ENCODE measurements at places on chromosomes 1 and 21.

DNA sequence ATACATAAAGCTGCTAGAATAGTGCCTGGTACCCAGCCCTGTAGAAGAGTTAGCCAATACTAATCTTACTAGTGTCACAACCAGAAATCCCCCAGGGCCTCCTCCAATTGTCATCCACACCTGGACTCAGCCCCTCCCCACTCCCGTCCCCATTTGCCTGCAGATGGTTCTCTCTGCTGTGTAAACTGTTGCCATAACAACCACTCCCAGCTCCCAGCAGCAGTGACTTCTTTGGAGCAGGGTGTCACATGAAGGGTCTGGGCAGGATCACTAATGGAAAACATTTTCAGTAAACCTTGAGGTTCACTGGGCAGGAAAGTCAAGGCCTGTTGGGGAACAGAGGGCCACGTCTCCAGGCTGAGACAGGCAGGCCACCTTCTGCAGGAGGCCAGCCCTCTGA lies 126.0 kb upstream of the IPO9 start:
- DNase-seq = no peak

- DNase-seq = no peak
Measured at GRCh38 chr1:234531151-234531635, 52.2 kb upstream of the TARBP1 start.

DNA sequence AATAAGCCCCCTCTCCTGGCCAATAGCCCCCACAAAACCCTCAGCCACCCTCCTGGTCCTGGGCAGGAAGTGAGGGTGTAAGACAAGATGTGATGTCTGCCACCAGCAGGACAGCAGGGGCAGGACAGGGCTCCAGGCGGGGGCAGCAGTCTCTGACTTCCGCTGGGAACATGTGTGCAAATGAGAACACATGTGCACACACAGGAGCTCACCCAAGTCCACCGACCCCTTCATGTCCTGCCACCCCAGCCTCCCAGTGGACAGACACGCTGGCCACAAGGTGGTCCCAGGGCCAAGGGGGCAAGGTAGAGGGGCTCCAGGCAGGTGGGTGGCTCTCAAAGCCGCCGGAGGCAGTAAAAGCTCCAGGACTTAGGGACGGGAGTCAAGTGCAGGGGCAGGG lies 60.1 kb downstream of the KCNAB2 start:
- DNase-seq = no peak

DNA sequence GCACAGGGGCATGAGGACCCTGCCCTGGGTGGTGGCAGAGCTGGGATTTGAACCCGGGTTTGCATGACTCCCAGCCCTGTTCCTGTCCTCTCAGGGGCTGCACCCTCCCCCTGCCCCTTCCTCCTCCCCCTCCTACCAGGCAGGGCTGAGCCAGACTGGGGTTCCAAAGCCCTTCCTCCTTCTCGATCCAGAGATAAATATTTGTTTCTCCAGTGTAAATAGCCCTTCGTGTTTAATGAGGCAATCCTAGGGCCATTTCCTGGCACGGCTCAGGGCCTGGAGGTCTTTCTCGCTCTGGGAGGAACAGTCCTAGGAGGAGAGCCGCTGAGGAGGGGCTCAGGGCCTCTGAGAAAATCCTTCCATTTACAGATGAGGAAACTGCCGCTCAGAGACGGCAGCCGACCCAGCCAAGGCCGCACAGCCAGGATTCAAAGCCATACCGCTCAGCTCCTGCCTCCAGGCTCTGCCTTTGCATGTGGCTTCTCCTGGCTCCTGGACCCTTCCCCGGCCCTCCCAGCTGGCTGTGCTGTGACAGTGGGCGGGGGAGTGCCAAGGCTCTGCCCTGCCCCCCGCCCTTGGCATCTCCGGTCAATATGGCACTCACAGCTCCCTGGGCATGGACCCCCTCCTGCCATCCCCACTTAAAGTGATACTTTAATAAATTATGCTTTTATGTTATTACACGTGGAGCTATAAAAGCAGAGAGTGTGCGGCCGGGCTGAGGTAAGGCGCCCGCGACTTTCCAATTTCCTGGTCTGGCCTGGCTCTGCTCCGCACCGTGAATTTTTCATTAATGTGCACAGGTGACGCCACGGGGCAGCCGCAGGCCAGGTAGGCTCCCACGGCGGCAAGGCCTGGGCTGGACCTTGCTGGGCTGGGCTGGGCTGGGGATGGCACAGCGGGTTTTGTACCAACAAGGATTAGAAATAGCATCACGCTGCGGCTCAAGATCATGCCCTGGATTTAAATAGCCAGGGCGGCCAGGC lies 114.7 kb upstream of the WNT4 start:
- DNase-seq = no peak

DNA sequence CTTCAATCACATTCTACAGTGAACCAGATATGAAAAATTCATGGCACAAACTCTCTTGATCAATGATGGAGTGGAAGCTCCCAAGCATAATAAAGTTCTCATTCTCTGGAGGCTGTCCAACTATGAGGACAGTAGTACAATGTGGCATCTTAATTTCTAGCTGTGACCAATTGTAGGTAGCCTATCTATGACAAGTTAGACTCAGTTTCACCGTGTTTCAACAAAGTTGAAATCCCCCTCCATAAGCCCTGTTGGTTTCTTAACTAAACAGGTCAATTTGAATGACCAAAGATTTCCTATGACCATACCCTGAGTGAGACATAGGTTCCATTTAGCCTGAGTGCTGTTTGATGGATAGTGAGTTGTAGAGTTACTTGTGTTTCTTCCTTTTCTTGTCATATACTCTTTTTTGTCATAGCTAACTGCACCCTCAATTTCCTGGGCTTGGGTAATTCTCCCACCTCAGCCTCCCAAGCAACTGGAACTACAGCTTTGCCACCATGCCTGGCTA lies 11.8 kb downstream of the PATJ start:
- DNase-seq = no peak

GRCh38 chr1:41622859-41623732 lies 138.6 kb upstream of the EDN2 start:
- DNase-seq = no peak

GRCh38 chr21:36428761-36429432 lies 43.7 kb downstream of the CHAF1B start:
- no peak for DNase-seq

DNA sequence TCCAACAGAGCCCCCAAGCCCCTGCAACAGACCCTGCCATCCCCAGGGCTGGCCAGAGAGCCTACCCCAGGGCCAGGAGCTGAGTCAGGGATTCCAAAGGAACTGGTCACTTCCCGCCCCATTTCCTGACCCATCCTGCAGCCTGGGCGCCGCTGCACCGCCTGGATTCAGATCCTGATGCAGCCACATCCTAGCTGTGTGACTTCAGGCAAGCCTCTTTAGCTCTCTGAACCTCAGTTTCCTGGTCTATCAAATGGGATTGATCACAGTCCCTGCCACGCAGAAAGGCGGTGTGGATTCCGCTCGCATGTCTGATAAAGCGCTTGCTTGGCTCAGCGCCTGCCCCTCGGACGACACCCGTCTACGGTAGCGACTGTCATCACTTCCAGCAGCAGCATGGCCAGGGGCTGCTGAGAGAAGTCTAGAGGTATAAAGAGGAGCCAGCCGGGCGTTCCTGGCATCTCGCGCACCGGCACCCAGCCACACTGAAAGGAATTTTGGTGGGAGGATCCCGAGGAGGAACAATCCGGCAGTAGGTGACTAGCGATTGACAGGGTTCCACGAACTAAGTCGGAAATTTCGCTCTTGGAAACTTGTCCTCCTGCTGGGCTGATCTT lies 10.1 kb downstream of the EPHA2 start:
- no peak for DNase-seq

GRCh38 chr1:186152227-186152619 lies 222.8 kb downstream of the TPR start:
- DNase-seq = no peak

DNA sequence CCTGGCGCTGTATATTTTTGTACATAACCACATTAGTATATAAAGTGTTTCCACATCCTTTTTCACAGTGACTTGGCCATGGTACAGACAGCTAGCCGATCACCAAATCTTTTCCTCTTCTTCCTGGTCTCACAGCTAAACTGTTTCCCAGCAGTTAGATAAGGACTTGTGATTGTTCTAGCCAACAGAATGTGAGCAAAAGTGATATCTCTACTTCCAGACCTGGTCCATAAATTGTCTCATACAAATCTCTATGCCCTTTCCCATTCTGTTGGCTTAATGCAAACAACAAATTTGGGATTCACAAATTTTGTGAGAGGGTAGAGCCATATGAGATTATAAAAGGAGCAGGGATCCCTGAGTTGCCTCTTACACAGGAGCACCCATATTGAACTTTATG lies 19.5 kb downstream of the PAFAH2 start:
- DNase-seq = no peak

DNA sequence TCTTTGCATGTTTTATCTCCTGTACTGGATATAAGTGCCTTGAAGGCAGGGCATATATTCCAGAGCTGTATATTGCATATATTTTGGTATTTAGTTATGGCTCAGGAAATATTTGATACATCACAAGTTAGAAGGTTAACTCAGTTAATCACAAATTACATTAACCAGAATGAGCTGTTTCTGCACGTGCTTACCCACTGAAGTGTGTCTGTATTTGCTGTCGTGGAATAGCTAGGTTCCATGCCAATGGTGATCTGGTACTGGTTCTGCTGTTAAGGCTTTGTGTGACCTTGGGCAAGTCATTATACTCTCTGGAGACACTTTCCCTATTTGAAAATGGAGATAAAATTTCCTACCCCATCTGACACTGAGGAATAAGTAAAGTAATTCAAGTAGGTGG lies 50.7 kb downstream of the OSBPL9 start:
- DNase-seq = no peak

- peak; percentile 47 for DNase-seq
Measured at GRCh38 chr1:1173793-1174415, at the start of gene TTLL10. Gene TTLL10 (plus strand): TSS chr1:1173880. CDS start chr1:1179216, 5,336 bp downstream.

DNA sequence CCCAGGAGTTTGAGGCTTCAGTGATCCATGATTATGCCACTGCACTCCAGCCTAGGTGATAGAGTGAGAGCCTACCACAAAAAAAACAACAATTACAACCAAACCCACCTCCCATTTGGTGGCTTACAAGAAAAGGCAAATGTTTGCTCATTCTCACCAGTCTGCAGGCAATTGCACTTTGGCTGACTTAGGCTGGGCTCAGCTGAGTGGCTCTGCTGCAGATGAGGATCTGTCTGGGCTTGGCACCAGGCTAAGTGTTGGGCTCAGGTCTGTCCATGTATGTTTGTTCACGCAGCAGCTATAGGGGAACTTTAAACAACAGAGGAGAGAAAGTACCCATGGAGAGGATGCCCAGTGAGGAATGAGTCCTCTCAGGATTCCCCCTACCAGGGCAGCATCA lies 28.0 kb upstream of the COA6 start:
- DNase-seq = no peak

- DNase-seq = no peak
Measured at GRCh38 chr1:17569200-17570139, 30.0 kb downstream of the ARHGEF10L start.

GRCh38 chr1:55697997-55698535 lies 482.9 kb upstream of the USP24 start:
- no peak for DNase-seq

DNA sequence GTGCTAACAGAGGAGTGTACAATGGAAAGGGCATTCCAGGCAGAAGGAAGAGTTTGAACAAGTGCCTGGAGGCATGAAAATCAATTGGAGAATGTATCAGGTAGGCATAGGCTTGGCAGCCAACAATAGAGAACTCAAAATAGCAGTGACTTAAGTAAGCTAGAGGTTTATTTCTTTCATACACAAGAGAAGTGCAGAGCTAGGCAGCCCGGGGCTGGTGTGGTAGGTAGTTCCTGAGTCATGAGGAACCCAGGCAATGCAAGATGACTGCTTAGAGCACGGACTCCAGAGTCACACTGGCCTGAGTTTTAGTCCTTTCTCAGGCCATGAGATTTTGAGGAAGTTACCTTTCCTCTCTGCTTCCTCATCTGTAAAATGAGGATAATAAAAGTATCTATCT lies 74.8 kb upstream of the LRRN2 start:
- no peak for DNase-seq

- no peak for DNase-seq
Measured at GRCh38 chr21:34667761-34668160, 1.0 kb upstream of the CLIC6 start.

GRCh38 chr1:14617791-14618190 lies 19.3 kb downstream of the KAZN start:
- no peak for DNase-seq

GRCh38 chr1:175648927-175649326 lies 94.5 kb downstream of the TNR start:
- no peak for DNase-seq

GRCh38 chr1:232267092-232267836 lies 362.7 kb downstream of the SIPA1L2 start:
- no peak for DNase-seq

DNA sequence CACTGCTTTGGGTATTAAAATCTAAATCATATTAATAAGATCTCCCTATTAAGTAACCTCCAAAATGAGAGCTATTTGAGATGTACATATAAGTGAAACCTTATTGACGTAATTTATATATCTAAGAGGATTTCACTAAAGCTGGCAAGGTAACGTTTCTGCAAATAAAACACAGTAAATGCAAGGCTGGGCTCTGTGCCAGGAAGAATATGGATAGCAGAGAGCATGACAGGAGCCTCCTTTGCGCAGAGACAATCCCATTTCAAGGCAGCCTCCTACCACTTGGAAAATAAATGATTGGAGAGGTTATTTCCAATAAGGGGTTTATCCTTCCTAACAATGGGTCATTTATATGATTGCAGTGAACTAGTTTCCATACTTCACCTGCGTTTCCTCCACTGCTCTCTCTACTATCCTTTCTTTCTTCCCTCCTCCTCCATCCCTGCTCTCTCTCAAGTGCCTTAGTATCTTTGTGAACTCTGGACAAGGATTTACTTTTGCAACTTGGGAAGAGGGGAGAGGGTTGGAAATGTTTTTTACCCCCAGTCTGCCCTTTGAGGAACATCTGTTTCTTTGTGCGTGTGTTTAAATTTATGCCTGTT lies 3.0 kb upstream of the NFIA start:
- no peak for DNase-seq

DNA sequence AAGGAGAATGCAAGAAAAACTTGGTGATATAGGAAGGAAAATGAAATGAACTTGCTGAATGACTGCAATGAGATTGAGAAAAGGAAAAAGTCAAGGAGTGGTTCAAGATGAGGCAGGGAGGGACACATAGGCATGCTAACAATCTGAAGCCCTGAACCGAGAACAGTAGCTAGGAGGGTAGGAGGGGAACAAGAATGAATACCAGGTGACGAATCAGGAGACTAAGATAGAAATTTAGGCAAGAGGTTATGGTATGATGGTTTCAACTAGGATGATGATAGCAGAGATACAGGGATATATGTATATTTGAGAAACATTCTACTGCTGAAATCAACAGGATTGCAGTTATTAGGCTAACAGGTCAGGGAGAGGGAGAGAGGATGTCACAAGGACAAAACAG lies 44.1 kb downstream of the SMYD3 start:
- no peak for DNase-seq

DNA sequence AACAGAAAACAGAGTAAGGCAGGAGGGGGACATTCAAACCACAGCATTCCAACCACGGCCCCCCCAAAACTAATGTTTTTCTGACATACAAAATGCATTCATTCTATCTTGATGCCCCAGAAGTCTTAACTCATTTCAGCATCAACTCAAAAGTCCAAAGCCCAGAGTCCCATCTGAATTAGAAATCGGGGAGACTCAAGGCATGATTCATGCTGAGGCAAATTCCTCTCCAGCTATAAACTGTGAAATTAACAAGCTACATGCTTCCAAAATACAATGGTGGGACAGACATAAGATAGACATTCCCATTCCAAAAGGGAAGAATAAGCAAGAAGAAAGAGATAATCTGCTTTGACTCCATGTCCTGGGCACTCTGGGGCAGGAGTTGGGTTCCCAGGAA lies 73.9 kb downstream of the KCNJ15 start:
- DNase-seq = no peak

- DNase-seq = no peak
Measured at GRCh38 chr1:54506594-54506993, 41.4 kb upstream of the ACOT11 start.

Measured in stimulated activated CD8-positive, alpha-beta memory T cell treated with anti-CD3 and anti-CD28 coated beads, Interleukin-4, amount 100 ng/mL, for 48 hours (primary cell).